ENCODE measurements at places on chromosomes 7 and 10.
A peak's percentile ranks its signal among the peaks of the same experiment; 100 is the strongest.

- DNase-seq = no peak
Observed at GRCh38 chr10:122391875-122392274, 17.4 kb downstream of the PLEKHA1 start.

DNA sequence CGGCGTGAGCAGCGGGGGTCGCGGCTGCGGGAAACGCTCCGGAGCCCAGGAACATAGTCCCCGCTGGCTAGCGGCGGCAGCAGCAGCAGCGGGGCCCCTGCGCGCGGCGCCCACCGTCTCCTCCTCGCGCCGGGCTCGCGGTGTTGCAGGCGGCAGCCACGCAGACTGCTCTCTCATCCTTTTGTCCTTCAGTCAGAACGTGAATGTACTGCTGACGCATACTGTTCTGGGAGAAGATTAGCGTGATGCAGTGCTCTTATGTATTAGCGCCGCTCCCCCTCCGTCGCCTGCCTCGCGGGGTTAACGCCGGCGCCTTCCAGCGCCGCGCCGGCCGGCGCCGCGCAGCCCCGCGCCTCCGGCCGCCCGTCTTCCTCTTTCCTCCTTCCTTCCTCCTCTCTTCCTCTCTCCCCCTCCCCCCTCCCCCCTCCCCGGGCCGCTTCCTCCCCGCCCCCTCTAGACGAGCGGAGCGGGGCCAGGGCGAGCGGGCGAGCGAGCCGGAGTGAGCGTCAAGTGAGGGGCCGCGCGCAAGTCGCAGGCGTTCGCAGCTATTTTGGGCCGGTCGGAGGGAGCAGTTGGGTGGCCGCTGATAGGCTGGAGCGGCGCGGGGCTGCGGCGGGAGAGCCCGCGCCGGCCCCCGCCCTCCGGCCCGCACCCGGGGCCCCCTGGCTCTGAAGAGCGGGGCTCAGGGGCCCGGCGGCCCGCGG, 816 bp upstream of the LRRC4 start:
- peak; percentile 9 for DNase-seq

DNA sequence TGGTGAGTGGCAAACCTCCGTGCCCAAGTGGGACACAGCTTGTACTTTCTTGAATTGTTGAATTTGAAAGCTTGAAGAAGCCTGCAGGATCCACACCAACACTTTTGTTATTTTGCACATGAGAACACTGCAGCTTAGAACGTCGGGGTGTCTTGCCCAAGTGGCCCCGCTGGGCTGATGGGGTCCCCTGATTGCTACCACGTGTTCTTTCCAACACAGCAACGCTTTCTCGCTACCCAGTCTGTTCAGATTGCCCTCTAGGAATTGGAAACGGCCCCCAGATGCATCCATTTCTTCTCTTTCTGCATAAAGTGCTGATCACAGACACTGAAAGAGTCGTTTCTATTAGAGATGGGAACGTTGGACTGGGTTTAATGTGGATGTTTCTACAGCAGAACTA, 268.5 kb downstream of the ADARB2 start:
- no peak for DNase-seq

DNA sequence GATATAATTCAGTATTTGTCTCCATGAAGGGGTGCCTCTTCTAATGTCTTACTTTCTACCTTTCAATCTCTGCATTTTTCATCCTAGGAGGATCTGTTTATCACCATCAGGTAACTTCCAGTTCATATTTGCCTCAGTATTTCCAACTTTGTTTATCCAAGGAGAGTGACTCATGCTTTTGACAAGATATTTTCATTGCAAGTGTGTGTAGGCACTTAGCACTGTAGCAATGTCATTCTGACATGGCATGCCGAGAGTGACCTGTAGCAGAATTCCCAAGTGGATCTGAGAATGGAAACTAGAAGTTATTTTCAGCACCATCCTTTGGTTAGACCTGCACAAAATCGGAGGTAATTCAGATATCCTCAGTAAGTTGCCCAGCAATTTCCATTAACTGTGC, 129.9 kb downstream of the INHBA start:
- no peak for DNase-seq

GRCh38 chr7:35556515-35557471, 138.1 kb downstream of the HERPUD2 start:
- DNase-seq = no peak

GRCh38 chr7:30465046-30465810, 13.4 kb downstream of the NOD1 start:
- no peak for DNase-seq

DNA sequence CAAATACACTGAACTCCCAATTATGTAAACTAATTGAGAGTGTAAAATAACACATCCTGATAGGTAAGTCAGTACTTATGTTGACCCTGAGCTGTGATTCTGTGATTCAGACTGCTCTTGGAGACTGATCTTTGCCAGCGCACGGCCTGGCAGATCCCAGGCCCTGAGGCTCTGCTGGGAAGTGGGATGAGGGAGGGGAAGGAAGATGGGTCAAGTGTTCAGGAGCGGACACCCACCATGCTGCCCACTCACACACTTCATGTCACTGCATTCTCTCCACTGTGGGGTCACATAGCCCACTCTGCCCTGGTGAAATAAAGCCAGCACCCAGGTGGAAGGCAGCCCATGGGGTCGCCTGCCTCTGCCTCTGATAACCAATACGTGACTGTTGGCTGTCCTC, 226.2 kb downstream of the TNS3 start:
- no peak for DNase-seq

GRCh38 chr7:107079212-107079940, 34.9 kb downstream of the PRKAR2B start:
- DNase-seq = no peak

GRCh38 chr10:85778074-85778473, 588.5 kb downstream of the GRID1 start:
- DNase-seq = no peak

- DNase-seq = no peak
Observed at GRCh38 chr7:101898106-101898505, 80.7 kb downstream of the CUX1 start.

DNA sequence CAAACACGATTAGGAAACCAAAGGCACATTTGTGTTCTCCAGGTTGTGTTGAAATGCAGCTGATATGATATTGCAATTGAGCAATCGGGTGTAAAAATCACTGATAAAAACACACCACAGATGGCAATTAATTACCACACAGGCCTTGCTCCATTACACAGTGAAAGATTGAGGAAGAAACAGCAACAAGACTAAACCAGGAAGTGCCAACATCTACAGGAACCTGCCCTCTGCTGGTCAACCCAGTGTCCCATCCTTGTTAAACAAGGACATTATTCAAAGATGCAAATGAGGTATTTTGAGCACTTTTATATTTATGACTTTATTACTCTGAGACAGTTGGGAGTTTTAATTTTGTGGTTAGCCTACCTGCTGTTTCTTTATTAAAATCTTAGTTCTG, 765.6 kb upstream of the GHITM start:
- DNase-seq = no peak

DNA sequence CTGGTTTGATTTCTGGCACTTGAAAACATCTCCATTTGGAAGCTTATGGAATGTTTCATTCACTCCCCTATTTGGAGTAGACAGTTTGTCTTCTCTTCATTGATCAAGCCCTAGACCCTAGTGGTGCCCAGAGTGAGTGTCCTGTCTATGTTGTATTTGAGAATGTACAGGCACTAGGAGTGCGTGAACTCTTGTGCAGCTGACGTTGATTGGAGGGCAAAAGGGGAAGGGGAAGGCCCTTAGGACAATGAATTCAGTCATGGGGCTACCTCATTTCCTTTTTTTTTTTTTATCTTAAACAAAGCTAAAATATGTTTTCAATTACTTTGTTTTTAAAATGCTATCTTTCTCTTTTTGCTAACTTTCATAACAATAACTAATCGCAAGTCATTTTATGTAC, 66.5 kb downstream of the ADD3 start:
- DNase-seq = no peak

DNA sequence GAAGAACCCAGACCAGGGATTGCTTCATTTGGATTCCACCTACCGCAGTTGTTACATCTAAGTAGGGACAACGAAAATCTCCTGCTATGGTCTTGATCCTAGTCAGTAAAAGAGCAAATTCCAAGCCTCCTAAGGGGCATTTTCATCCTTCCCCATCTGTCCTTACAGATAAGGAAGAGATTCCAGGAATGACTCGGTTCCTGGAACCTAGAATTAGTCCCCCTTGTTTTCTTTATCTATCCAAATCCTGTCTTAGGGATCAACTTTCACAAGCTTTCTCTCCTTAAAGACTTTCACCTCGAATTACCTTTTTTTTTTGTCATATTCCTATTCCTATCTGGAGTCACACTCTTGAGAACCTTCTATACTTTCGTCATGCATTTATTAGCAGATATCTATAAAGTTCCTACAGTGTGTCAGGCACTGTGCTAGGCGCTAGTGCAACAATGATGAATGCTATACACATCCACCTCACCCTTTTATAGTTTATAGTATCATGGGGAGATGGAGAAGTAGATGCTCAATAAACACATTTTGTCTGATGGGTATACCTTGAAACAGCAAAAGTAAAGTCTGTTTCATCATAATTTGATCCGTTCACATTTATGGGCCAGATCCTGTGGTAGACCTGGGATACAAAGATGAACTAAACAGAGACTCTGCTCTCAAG, 39.2 kb downstream of the LAMB4 start:
- no peak for DNase-seq

- peak; percentile 16 for DNase-seq
Observed at GRCh38 chr10:103451831-103452505, at the start of gene CALHM2. TSS of gene CALHM2 (minus strand) at chr10:103452370. CDS start at chr10:103449941, 2,429 bp downstream.

GRCh38 chr10:130929422-130930325, 381.8 kb downstream of the TCERG1L start:
- DNase-seq = no peak

DNA sequence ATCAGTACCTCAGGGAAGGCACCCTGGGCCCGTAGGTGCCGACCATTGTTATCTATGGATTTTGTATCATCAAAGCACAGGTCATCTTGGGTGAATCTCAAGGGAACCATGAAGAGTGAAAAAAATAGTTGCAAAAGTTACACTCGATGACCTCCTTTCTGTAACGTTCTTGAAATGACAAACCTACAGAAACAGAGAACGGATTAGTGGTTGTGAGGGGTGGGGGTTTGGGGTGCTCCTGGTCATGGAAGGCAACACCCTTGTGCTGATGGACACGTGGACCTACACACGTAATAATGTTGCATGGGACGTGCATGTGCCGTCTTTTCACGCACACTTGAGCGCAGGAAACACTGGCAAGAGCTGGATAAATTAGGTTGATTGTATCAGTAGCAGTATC, 655.9 kb downstream of the SDK1 start:
- DNase-seq = no peak

GRCh38 chr10:118692872-118693271, 61.9 kb downstream of the CACUL1 start:
- DNase-seq = no peak

DNA sequence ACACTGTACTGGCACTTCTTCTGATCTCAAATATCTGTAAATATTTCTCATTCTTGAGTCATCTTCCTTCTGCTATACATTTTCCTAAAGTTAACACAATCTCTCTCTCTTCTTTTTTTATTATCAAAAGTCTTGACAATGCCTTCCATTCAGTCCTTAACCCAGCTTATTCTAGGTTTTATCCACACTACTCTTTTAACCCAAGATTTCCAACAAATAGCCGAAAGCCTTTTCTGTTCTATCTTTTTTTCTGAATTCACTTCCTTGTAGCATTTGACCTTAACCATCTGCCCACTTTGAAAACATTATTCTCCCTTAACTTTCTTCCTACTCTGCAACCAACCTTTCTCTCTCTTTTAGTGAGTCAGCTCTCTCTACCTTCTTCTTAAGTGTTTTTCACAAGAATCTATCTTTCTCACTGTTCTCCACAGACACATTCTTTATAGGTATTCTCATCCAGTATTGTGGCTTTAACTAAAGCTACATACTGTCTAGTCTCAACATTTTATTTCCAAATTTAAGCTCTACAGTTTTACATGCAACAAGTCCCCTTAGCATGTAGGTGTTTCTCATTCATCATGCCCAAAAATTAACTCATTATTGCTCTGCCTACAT, 915.6 kb downstream of the KCNMA1 start:
- no peak for DNase-seq

- no peak for DNase-seq
Observed at GRCh38 chr7:134932707-134933370, 53.5 kb upstream of the AGBL3 start.

GRCh38 chr10:16904049-16904448, 86.8 kb upstream of the RSU1 start:
- DNase-seq = no peak

DNA sequence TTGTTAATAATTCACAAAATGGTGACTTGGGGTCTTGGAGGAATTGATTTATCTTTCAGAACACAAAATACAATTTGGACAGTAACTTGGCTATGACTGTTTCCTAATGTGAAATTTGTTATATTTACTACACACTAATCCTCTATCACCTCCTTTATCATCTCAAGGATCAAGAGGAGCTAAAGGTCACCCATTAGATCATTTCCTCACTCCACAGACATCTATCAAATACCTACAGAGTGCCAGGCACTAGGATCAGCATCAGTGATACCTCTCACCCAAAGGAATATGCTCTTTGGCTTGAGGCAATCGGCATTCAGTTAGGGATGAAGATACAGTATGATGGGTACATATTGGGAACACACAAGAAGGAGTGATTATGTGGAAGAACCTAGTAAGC, 132.1 kb downstream of the INHBA start:
- DNase-seq = no peak

- DNase-seq = no peak
Observed at GRCh38 chr10:91740353-91740924, 57.8 kb upstream of the TNKS2 start.
